ENCODE measurements at places on chromosomes 4 and X. TPM values are rescaled to one million over a fixed set of nuclear protein-coding genes. Genes with fewer than 3 reads are reported as not detected.

FAM9C gene
- total RNA-seq: not detected

CYBB gene
- not detected for total RNA-seq

MAOB gene
- 0.25 TPM for total RNA-seq

GAGE1 gene
- total RNA-seq: not detected

YIPF7 gene
- not detected for total RNA-seq

CPXCR1 gene
- not detected for total RNA-seq

CSAG2 gene
- total RNA-seq: not detected

CNKSR2 gene
- 2.6 TPM for total RNA-seq

RIPPLY1 gene
- 0.11 TPM for total RNA-seq

PABPC1L2A gene
- not detected for total RNA-seq

TMEM255A gene
- 0.43 TPM for total RNA-seq

NLGN4X gene
- total RNA-seq: 0.02 TPM

LDB2 gene
- total RNA-seq: not detected

UGT2B15 gene
- 0.09 TPM for total RNA-seq

GCNA gene
- total RNA-seq: 1.5 TPM

CHIC1 gene
- 4.2 TPM for total RNA-seq

IL21 gene
- total RNA-seq: not detected

STPG2 gene
- not detected for total RNA-seq

TKTL2 gene
- total RNA-seq: not detected

SUV39H1 gene
- total RNA-seq: 18.8 TPM

DCX gene
- total RNA-seq: not detected

AWAT2 gene
- total RNA-seq: not detected

PPP1R2C gene
- total RNA-seq: not detected

FAM9B gene
- not detected for total RNA-seq

P2RY4 gene
- 0.13 TPM for total RNA-seq

DGKK gene
- not detected for total RNA-seq

MCF2 gene
- total RNA-seq: 0.10 TPM

FHDC1 gene
- total RNA-seq: 0.71 TPM

SHOX gene
- not detected for total RNA-seq

UCP1 gene
- not detected for total RNA-seq

SPOCK3 gene
- 0.40 TPM for total RNA-seq

NEUROG2 gene
- not detected for total RNA-seq

MAGED4 gene
- 11.6 TPM for total RNA-seq

PCDH11X gene
- not detected for total RNA-seq

LAP3 gene
- total RNA-seq: 32.9 TPM

RPS6KA6 gene
- 4.5 TPM for total RNA-seq

DMRTC1B gene
- not detected for total RNA-seq

IL2RG gene
- total RNA-seq: 0.15 TPM

BTC gene
- total RNA-seq: 1.2 TPM

SLC26A1 gene
- total RNA-seq: 0.27 TPM

XK gene
- total RNA-seq: 0.31 TPM

VCX2 gene
- total RNA-seq: not detected

TMPRSS11A gene
- total RNA-seq: not detected

TMEM154 gene
- 0.13 TPM for total RNA-seq

USP53 gene
- 7.3 TPM for total RNA-seq

SLC49A3 gene
- total RNA-seq: 0.08 TPM

CYP2U1 gene
- 1.5 TPM for total RNA-seq

ZAR1 gene
- not detected for total RNA-seq

TMPRSS11F gene
- not detected for total RNA-seq

POF1B gene
- 2.5 TPM for total RNA-seq

FAM13A gene
- 5.2 TPM for total RNA-seq
